Small intestine (tissue), 16 donors: ENCODE measurements at places on chromosomes 2 and 18. TPM values are rescaled to one million over a fixed set of nuclear protein-coding genes. Genes with fewer than 3 reads are reported as not detected.

GRCh38 chr18:50283469-50284209, 2.3 kb upstream of the MBD1 start:
- H3K4me3 ChIP-seq: no peak overlapping the region
- H3K4me1 ChIP-seq: peaks cover 10% of the 10 kb centered on the region
- H3K27me3 ChIP-seq: no peaks in the 10 kb centered on the region
- DNase-seq: no peak
- H3K36me3 ChIP-seq: no peaks in the 10 kb centered on the region

The SP140 gene
- polyA plus RNA-seq: not detected

- H3K4me1 ChIP-seq: no peaks in the 10 kb centered on the region
- no peaks in the 10 kb centered on the region for H3K27me3 ChIP-seq
Measured at GRCh38 chr18:23824240-23824639, 135.0 kb downstream of the LAMA3 start.

GRCh38 chr18:45255197-45255890, 359.9 kb upstream of the SLC14A2 start:
- no peaks in the 10 kb centered on the region for H3K4me1 ChIP-seq
- DNase-seq: no peak
- no peak overlapping the region for H3K4me3 ChIP-seq
- H3K27ac ChIP-seq: no peak overlapping the region

The TNFAIP6 gene
- polyA plus RNA-seq: not detected

The DNMT3A gene
- polyA plus RNA-seq: 3.4 TPM

GRCh38 chr18:24490539-24490938, 30.1 kb downstream of the HRH4 start:
- H3K4me1 ChIP-seq: no peaks in the 10 kb centered on the region
- DNase-seq: no peak
- no peak overlapping the region for H3K4me3 ChIP-seq
- no peak overlapping the region for H3K27ac ChIP-seq
- H3K36me3 ChIP-seq: no peaks in the 10 kb centered on the region

DNA sequence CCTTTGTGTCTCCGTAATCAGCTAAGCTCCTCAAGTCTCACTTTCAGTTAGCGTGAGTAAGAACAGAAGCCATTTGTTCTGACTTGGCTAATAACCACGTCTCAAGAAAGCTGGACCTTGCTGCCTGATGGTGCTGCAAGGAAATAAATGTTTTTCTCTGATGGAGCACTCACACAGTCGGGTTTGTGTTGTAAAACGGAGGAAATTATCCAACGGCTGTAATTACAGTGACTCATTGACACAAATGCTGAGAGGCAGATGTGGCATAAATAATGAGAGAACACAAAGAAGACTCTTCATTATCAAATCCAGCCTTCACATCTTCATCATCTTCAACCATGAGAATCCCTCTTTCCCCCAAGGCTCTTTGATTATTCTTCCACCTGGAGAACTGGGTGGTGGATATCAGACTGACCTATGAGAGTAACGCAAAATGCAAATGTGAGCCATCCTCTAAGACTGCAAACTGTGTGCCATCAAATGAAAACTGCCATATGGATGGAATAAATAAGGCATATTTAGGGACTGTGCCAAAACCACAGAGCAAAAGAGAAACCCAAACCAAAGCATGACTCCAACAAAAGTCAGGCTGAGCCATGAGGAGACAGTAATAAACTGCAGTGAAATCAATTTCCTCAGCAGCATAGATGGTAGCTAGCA, 252.6 kb downstream of the RND3 start:
- H3K36me3 ChIP-seq: no peaks in the 10 kb centered on the region
- peak; percentile 59 for DNase-seq
- H3K4me3 ChIP-seq: no peak overlapping the region
- no peak overlapping the region for H3K27ac ChIP-seq
- H3K4me1 ChIP-seq: no peaks in the 10 kb centered on the region
- H3K27me3 ChIP-seq: no peaks in the 10 kb centered on the region

DNA sequence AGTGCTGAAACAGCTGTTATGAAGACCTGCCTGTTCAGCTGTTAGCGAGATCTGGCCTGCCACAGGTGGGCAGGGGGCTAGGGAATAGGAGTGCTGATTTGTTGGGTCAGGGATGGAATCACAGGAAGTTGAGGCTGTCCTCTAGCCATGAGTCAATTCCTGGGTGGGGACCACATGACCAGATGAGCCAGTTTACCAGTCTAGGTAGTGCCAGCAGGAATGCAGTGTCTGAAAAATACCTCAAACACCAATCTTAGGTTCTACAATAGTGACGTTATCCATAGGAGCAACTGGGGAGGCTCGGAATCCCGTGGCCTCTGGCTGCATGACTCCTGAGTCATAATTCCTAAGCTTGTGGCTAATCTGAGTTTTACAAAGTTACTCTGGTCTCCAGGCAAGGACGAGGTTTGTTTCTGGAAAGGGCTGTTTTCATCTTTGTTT, 44.9 kb downstream of the DYSF start:
- no peaks in the 10 kb centered on the region for H3K36me3 ChIP-seq
- no peaks in the 10 kb centered on the region for H3K27me3 ChIP-seq
- no peaks in the 10 kb centered on the region for H3K4me1 ChIP-seq
- no peak overlapping the region for H3K4me3 ChIP-seq

The PLEK gene
- polyA plus RNA-seq: 4.3 TPM

- no peaks in the 10 kb centered on the region for H3K27me3 ChIP-seq
- H3K36me3 ChIP-seq: no peaks in the 10 kb centered on the region
- no peak overlapping the region for H3K27ac ChIP-seq
- no peak for DNase-seq
- H3K4me3 ChIP-seq: no peak overlapping the region
Measured at GRCh38 chr2:54149638-54150441, 34.4 kb downstream of the ACYP2 start.
